Stimulated activated CD8-positive, alpha-beta memory T cell treated with anti-CD3 and anti-CD28 coated beads, Interleukin-15, amount 100 ng/mL, for 4 hours (primary cell): ENCODE measurements at places on chromosomes 12 and 14.

DNA sequence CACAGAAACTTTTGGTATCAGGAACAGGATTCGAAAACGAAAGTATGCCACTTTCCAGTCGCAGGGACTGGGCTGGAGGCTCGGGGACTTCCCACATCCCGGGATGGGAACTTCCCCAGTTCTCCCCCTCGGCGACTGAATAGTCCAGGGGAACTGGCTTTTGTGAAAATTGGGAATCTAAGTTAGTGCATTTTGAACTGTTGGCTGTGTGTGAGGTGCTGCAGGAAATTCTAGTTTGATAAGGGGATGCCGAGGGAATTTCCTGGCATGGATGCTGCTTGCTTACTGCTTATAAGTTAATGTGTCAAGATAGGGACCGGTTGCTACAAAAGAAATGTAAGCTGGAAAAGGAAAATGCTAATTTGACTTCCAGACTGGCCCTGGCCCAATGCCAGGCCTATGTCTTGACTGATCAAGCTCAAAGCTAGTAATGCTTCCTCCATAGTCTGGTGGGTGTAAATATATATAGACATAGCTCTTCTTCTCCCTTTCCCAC, 73.4 kb upstream of the EIF5 start:
- DNase-seq = no peak

GRCh38 chr12:77372026-77372425, 306.7 kb upstream of the E2F7 start:
- DNase-seq = no peak

DNA sequence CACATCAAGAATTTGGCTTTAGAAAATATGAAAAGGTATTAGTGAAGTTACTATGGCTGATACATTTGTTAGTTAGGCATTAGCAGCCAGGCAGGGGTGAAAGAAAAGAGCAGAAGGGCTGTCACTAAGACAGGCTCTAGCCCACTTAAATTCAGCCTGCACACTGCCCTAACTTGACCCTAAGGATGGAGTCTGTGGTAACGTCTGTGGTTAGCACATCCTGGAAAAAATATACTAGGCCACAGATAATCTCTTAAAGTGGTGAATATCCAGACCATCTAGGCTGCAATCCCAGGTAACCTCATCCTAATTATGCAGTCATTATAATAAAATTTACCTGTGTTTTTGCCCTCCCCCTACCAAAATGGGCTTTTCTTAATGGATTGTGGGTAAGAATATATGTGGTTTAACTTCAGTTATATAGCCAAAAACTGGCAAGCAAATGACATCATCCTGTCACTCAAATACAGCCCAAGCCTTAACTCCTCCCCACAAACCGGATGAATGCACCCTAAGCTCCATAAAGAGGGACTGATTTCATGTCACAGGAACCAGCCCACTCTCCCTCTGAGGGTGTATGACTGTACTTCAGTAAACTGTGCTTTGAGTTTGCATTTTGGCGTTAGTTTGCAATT, 440.9 kb downstream of the LRFN5 start:
- DNase-seq = no peak

DNA sequence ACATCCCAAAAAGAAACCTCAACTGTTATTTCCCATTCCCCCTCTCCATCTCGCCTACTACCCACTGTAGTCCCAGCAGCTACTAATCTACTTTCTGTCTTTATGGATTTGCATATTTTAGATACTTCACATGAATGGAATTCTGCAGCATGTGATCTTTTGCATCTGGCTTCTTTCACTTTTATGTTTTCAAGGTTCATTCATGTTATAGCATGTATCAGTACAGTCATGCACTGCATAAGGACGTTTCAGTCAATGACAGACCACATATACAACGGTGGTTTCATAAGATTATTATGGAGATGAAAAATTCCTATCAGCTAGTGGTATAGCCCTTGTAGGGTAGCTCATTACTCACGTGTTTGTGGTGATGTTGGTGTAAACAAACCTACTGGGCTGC, 24.5 kb downstream of the PCNX4 start:
- DNase-seq = no peak

DNA sequence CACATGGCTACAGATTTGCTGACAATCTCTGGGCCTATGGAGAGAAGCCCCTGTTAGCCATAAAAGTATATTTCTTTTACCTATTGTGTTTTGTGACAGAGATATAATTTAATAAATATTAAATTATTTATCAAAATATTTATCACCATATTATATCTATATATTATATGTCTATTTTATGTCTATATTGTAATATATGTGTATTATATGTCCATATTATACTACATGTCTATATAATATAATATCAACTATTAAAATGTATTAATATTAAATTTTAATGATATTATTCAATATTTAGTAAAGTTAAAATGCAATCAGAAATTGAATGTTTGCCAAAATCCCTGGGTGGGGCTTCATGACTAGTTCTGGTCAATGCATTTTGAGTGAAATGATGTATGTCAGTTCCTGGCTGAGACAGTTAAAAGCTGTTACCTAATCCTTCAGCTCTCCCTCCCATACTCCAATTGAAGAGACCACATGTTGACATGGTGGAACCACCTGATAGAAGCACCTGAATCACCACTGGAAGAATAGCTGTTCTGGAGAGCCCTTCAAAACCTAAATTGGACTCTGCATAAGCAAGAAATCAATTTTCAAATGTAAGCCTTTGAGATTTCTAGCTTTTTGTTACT, 357.3 kb upstream of the DDHD1 start:
- no peak for DNase-seq

- no peak for DNase-seq
These were observed 40.2 kb upstream of the EMP1 start for GRCh38 chr12:13156277-13156676.

DNA sequence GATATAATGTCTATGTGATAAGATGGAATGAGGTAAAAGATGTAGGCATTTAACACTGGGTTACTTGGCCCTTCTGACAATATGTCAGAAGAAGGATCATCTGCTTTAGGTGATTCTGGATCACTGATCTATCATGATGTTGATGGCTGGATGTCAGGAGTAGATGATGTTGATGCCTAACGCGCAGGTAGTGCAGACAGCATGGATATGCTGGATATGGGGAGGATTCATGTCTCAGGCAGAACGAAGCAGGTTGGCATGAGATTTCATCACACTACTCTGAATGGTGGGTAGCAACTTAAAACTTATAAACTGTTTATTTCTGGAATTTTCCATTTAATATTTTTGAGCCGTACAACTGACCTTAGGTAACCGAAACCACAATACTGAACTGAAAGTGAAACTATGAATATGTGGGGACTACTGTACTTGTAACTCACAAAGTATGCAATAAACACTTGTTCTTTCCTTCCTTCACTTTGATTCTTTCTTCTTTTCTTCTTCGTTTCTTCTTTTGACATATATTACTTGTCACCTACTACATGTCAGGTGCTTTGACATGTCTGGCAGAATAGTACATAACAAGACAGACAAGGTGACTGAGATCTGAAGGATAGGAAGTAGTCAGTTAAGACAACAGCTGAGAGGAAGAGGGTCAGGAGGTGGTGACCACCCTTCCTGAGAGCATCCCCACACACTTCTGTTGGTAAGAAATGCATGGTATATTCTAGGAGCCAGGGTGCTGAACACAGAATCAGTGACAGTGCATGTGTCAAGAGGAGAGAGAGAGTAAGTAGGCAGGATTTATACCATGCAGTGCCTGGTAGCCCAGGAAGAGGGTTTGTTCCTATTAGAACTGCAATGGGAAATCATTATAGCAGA, 238.8 kb downstream of the PPFIA2 start:
- no peak for DNase-seq

DNA sequence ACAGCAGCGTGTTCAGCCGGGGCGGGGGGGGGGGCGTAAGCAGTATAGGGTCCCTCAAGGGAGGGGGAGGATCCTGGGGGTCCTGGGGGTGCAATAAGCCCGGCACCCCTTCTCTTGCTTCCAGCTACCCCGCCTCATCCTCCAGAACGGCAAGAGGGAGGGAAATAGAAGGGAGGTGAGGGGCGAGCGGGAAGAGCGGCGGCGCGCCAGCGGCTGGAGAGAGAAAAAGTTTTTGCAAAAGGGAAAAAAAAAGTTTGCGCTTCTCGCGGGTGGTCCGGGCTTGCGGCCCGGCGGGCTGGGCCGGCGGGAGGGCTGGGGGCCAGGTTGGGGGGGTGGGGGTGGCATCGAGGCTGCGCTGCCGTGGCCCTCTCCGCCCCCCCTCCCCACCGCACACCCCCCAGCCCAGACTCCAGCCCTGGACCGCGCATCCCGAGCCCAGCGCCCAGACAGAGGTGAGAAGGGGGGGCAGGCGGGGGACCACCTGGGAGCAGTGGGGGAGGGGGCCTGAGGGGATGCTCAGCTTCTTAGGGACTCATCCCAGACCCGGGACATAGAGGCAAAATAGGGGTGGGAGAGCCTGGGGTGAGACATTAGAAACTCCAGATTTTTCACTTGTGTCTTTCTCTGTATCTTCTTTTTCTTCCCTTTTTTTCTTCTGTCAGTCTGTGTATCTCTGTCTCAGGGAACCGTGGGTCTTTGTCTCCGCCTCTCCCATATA, at the start of gene GLI1:
Gene GLI1, plus strand, starts transcription at position 36 of the 718 bp plus-strand sequence. CDS start 3,907 bp downstream, outside the sequence.
- no peak for DNase-seq

- DNase-seq = no peak
These were observed 1.3 kb upstream of the TAS2R14 start for GRCh38 chr12:10940389-10940788.

- no peak for DNase-seq
These were observed 370.3 kb downstream of the DAD1 start for GRCh38 chr14:22218728-22219127.

GRCh38 chr12:109926488-109927210, 26.6 kb downstream of the TCHP start:
- no peak for DNase-seq

DNA sequence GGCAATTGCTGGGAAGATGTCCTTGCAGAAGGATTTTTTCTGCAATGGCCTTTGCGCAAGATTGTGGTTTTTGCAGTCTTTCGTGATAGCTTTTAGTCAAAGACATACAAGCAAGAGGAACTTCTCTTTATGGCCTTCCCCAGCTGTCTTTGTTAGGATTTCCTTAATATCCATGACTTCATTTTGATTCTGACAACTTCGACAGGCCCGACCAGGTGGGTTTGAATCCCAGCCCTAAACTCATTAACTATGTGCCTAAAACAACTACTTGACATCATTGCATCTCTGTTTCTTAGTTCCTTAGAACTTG, 13.3 kb upstream of the VRK1 start:
- DNase-seq = no peak

GRCh38 chr14:67218126-67218525, 23.1 kb upstream of the PALS1 start:
- no peak for DNase-seq

GRCh38 chr12:3262470-3262869, 185.3 kb downstream of the TSPAN9 start:
- no peak for DNase-seq

- DNase-seq = no peak
These were observed 17.2 kb downstream of the NKX2-1 start for GRCh38 chr14:36502558-36503508.

GRCh38 chr12:76033081-76034011, 1.8 kb upstream of the PHLDA1 start:
- no peak for DNase-seq

- DNase-seq = peak; percentile 5
These were observed 1.2 kb downstream of the CPSF6 start for GRCh38 chr12:69240631-69240995.
